Fibroblast of skin of right biceps (primary cell): ENCODE measurements at places on chromosomes 5 and 9.

DNA sequence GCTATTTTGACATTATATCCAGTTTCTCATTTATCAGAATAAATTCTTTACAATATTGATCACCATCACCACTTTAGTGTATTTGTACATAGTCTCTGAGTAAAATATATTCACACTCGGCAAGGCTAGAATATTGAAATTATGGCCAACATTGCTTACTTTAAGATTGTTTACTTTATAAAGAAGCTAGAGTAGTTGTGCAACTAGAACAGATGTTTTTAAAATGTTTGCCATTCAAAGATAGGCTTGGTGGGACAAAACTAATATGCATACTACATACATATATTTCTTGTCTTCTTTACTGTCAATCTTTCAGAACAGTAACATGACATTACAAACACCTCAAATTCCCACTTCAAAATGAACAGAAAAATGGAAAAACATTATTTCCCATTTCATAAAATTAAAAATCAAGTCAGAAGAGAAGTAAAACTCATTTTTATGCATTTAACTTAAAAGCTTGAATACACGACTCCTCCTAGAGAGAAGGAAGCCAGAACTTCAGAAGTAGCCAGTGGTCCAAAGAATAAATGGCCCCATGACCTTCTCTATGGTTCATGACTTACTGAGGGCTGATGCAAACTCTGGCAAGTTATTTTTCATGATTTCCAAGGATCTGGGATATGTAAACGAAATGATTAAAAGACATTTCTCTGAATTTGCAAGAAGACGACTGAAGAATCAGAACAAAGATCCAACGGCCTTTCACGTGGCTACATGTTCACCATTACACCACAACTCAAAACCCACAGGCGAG, 14.1 kb downstream of the MTX3 start:
- no peak for DNase-seq

- no peak for DNase-seq
Observed at GRCh38 chr9:133387680-133388079, 11.5 kb downstream of the STKLD1 start.

- no peak for DNase-seq
Observed at GRCh38 chr5:112238473-112238872, 180.6 kb downstream of the EPB41L4A start.

GRCh38 chr5:175748650-175749049, 90.8 kb downstream of the HRH2 start:
- no peak for DNase-seq

- peak; percentile 55 for DNase-seq
Observed at GRCh38 chr5:54159153-54159892, 151.1 kb downstream of the ARL15 start.

- no peak for DNase-seq
Observed at GRCh38 chr9:37954581-37954981, 50.7 kb upstream of the SLC25A51 start.

GRCh38 chr9:120650352-120650751, 63.9 kb downstream of the MEGF9 start:
- no peak for DNase-seq

DNA sequence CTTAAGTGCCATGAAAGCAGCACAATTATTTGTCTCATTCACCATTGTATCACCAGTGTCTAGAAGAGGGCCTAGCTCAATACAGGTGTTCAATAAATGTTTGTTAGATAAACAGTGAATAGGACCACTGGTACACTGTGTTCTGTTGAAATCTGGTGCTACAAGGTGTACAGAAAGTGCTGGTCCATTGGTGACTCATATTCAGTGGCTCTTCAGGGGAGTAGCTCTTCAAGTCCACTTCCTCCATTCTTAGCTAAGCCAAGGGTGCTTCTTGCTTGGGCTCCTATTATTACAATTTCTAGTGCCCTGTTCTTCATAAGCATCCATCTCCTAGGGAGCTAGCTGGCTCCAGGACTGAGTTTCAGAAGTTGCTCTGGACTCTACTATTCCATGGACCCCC, 6.4 kb upstream of the FCHO2 start:
- no peak for DNase-seq

DNA sequence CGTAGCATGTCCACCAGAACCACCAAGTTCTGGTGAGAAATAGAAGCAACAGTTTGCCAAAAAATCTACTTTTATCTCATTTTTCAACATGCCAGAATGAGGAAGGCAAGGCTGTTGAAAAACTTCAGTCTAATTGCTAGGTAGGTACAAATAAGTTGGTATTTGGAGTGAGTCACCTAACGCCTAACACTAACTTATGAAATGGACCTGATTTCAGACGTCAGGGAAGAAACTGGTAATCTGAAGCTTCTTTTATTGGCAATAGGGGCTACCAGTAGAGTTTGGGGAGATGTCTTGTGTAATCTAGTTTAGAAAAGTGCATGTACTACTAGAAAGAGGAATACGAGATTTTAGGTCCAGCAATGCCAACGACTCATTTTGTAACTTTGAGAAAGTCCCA, 4.4 kb upstream of the PDE6A start:
- DNase-seq: no peak

- DNase-seq: peak; percentile 45
Observed at GRCh38 chr9:4099976-4100735, 199.7 kb downstream of the GLIS3 start.

DNA sequence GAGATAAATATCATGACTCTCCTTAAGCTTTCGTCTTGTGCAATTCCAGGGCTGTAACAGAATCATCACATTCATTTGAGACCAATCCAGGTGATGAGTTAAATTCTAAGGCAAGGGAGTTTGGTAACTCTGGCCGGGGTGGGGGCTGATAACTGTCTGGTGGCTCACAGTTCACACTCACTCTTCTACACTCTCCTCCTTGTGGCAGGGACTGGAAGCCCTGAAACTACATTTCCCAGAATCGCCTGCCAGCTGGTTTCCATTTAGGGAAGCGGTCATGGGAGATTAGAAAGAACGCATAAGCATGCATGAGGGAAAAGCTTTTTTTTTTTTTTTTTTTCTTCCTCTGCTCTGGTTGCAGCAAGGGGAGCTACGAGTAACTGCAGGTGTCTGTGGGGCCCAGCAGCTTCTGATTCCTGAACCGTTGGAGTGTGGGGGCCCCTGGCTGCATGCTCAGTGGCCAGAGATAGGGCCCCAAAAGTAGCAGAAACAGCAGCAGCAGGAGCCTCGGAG, 154.8 kb upstream of the TBC1D2 start:
- peak; percentile 77 for DNase-seq

- no peak for DNase-seq
Observed at GRCh38 chr5:170108266-170108785, 2.6 kb downstream of the FOXI1 start.

- DNase-seq: no peak
Observed at GRCh38 chr5:131393498-131393968, 129.7 kb downstream of the CDC42SE2 start.

DNA sequence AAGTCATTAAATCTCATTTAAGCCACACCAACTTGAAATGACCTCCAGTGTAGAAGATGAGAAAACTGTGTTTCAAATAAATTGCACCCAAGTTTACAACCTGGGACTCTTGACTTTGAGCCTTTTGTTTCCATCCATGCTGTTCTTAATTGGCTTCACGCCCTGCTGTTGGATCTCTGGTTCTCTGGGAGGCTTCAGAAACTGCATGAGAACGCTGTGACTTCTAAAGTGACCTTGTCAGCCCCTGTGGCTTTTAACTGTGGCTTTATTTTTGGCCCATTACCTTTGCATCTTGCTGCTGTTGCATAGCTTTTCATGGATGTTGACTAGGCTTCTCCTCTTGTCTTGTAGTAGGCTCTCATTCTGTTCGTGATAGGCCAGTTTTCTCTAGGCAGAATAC, 29.3 kb downstream of the TNFAIP8 start:
- no peak for DNase-seq

- peak; percentile 55 for DNase-seq
Observed at GRCh38 chr5:140042643-140043507, at the start of gene NRG2. NRG2 (minus strand) TSS chr5:140043299.

DNA sequence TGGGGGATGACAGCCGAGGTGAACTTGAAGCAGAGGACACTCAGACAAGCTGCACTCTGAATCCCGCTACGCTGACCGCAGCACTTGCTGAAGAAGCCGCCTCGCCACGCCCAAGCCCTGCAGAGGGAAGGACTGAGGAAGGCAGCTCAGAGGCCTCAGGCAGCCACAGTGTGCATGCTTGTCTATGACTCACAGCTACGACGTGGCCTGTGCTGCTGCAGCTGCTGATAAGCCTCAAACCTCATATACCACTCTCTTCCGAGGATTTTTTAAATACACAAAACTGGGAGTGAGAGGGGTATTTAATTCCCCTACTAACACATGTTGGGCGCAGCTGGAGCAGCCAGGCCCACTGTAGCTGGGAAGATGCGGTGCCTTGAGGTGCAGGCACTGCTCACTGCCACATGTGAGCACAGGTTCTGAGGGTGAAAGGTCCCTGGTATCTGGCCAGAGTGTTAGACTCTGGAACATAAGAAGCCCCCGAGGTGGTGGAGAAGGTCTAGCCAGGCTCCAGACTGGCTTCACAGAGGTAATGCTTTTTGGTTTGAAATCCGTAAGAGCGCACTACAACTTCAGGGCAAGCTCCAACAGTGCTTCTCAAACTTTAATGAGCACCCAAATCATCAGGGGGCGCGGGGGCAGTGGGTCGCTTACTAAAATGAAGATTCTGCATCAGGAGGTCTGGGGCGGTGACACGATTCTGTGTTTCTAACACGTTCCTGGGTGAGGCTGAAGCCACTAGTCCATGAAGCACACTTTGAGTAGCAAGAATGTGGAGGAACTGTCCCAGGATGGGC, 196.8 kb downstream of the AUH start:
- DNase-seq: peak; percentile 96

- peak; percentile 56 for DNase-seq
Observed at GRCh38 chr9:137316012-137316981, 14.2 kb upstream of the NRARP start.

DNA sequence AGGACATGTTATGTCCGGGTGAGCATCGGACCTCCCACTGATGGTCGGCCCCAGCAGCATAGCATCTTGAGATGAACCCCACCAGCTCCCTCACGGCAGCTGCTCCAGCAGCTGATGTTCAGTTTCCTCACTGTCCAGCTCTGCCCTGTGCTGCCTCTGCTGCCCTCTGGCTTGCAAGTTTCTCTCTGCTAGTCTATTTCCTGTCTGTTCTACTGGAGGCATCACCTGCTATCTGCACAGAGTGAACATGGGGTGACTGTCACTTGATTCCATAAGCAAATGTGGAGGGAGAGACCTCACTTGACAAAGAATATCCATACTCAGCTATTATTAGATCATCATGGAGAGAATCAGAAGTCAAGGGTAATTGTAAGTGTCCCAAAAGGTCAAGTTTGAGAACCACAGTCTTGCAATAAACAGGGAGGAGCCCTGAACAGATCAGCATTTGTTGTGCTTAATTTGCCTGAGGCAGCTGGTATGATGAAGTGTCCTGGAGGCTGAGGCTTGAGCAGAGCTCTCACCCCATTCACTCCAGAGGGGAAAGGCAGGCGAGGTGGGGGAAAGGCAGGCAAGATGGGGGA, 702.8 kb downstream of the SEMA5A start:
- DNase-seq: peak; percentile 28
